ENCODE measurements at places on chromosomes 11 and 22.

- peak; percentile 50 for DNase-seq
Observed at GRCh38 chr11:10807493-10808234, 1.1 kb downstream of the EIF4G2 start.

DNA sequence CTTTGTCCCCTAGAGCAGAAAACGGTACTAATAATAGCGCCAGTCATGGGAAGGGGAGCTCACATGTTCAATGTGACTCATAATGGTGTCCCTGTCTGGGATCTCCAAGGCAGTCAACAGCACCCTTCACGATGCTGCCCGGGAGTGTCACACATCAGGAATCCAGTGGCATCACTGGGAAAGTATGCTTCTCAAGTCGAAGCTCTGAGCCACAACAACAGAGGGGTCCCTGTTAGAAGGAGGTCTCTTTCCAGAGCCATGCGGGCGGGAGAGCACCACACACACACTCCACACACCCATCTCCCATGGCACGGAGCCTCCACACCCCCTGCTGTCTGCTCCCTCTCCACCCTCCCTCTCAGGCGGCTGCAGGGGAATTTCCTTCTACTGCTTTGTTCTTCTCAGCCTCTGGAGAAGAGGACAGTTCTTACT is 119.7 kb downstream of the ETS1 start:
- peak; percentile 56 for DNase-seq

DNA sequence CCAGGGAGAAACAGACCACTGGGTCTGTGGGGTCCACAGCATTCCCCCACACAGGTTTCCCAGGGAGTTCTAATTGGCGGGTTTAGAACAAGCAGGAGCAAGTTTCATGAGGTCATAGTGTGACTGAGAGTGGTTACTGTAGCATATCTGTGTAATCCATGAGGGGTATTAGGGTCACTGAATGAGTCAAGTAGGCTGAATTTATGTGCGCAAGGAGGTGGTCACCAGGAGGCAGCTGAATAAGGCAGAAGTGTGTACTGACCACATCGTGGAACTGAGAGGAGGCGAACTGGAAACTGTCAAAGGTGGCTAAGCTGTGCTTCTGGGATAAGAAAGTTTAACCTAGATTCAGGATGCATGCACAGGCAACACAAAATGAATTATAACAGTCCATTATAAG is 876.0 kb downstream of the METTL15 start:
- no peak for DNase-seq

DNA sequence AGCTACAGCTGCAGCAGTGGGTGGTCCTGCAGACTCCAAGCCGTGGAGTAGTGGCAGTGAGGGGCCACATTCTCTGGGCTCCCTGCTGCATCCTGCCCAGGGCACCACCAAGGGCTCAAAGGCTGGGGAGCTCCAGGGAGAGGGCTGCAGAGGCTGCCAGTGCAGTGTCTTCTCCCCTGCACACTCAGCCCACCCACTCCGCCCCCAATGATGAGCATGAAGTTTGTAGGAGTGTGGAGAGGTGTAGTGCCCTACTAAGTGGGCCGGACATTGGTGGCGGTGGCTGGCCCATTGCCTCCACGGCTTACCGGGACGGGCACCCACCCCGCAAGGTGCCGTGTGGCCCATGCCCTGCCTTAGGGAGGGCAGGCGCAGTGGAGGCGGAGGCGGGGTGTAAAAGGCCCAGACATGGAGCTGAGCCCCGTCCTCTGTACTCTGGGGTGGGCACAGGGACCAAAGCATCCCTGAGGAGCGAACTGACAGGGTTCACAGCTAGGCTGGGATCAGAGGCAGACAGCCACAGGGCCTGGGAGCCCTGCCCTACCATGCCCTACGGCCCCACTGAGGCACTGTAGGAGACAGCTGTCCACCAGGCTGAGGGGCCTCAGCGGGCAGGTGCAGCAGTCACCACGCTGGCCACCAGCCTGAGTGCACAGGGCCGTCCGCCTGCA is 18.9 kb downstream of the ARVCF start:
- DNase-seq = no peak

- DNase-seq = no peak
Observed at GRCh38 chr11:79430280-79430679, 10.6 kb downstream of the TENM4 start.

DNA sequence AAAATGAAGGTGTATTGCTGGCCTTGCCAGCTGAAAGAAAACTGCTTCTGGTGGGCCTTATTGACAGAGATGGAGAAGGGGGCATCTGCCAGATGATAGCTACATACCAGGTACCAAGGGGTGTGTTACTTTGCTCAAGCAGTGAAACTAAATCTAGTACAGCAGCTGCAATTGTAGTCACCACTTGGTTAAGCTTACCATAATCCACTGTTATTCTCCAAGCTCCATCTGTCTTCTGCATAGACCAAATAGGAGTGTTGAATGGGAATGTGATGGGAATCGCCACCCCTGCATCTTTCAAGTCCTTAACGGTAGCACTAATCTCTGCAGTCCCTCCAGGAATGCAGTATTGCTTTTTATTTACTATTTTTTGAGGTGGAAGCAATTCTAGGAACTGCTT is 45.8 kb upstream of the LIN7C start:
- DNase-seq = no peak

- no peak for DNase-seq
Observed at GRCh38 chr22:37618072-37618656, 9.5 kb downstream of the GGA1 start.

- DNase-seq = no peak
Observed at GRCh38 chr11:78717041-78717440, 142.4 kb upstream of the NARS2 start.

DNA sequence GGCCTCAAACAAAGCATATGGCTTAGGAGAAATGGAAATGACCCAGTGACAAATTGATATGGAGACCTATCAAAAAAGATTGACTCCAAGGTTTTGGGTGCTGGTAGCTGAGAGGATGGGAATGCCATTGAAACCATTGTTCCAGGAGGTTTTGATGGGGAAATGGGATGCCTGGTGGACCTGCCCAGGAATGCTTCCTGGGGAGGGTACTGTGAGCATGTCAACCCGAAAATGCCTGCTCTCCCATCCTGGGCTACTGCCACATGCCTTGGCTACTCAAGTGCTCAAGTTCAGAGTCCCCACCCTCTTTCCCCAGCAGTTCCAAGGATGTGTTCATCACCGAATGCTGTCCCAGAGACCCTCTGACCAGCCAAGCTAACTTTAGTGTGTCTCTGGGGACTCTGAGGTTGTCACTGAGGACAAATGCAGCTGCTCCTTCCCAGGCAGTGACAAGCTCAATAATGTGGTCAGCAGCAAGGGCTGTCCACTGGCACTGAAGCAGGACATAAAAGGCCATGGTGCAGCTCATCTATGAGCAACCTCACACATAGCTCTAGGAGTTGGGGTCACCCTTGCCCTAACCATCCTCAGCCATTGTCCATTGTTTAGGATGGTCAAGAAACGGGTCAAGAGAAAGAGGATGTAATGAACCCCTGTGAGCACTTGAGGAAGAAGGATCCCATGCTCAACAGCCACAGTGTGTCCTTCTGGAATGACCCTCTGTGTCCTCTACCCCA is 83.7 kb downstream of the TRIM29 start:
- no peak for DNase-seq

DNA sequence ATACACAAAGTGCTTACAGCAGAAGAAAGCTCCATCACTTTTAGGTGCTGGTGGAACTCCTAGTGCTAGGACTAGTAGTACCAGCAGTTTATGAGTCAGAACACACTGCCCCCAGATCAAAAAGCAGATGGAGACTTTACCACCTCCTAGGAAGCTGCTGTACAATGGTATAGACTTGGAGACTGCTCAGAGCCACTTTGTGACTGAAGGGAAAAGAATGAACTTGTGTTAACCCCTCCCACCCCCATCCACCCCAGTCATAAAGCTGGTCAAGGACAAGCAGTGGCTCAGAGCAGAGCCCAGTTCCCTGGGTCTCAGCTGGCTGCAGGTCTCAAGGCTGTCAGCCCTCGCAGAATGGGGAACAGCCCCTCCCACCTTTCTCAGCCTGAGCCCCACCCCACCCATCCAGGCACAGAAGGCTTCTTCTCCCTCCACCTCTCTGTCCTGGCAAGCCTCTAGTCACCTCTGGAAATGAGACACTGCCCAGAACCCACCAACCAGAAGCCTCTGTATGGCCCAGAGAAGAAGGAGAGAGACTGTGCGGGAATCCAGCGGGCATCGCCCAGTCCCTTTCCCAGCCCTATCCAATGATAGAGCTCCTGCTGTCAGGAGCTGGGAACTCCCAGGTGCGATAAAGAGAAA is 23.8 kb downstream of the PACSIN2 start:
- DNase-seq = no peak

GRCh38 chr22:41401781-41402648 is 20.3 kb downstream of the TEF start:
- no peak for DNase-seq

DNA sequence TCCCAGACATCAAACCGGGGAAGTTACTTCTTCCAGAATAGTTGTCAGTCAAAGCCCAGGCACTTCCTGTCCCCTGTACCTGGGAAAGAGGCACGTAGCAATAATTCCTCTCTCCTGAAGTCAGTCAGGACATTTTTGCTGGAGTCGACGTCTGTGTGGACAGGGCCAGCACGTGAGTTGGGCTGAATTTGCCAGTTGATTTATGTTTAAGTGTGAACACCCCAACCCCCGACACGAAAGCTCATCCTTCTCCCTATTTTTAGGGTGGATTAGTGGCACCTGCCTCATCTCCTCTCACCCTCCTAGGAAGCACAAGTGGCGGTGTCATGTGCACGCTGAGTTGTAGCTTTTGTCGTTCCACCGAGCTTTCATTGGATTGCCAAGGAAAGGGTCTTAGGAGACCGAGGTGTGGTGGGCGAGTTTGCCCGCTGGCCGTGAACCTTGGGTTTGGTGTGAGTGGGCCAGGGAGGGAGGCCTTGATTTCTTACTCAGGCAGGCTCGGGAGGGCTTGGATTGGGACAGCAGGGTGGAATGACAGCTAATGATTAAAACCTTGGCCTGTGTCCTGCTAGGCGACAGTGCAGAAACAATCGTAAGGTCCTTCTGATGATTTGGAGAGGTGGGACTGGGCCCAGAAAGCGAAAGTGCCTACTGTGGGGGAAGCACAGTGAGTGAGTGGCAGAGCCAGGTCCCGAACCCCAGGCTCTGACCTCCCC is 87.0 kb upstream of the CRYBB3 start:
- DNase-seq = no peak

DNA sequence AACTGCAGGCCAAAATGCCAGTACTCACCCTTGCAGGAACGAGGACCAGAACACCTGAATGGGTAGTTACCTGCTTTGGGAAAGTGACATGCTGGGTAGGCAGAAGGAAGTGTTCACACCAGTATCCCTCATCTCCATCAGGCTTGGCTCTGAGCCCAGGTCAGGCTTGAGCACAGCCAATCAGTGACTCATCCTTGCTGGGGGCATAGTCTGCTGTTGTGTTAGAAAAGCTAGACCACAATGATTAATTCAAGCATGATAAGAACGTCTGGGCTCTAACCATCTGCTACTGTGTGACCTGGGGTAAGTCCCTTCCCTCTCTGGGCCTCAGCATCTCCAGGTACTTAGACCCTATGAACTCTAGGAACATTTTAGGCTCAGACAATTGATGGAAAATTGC is 450.4 kb downstream of the MIAT start:
- DNase-seq = no peak

DNA sequence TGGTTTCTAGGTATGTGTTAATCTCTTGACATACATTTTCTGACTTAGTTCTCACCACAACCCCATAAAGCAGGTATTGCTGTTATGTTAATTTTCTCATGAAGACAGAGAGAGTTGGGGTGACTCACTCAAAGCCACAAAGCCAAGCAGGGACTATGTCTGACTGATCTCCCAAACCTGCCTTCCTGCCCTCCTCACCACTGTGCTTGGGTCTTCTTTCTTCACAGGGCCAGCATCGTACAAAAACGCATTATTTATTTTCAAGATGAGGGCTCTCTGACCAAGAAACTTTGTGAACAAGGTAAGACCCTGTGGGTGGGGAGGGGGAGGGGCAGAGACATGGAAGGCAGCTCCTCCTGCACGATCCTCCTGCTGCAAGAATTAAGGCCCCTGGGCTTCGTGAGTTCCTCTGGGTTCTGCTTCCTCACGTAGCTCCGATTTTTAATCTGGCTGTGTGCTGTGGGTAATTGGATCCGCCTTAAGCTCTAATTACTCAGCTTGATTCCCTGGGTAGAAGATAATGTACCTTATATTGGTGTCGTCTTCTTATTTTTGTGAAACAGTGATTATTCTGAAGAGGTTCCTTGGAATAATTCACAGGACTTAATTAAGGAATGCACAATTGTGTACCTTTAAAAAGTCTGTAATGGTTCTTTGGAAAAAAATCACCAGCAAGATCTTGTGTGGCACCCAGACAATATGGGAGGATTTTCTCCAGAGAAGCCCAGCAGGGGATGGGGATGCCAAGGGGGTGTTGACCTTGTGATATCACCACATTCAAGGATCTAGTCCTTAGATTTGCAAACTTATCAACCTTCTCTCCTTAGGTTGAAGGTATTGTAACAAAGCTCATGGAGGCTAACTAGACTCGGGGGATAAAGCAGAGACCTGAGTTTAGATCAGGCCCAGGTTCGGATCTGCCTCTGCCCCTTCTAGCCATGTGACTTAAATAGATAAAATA is 112.9 kb downstream of the SPON1 start:
- peak; percentile 72 for DNase-seq

DNA sequence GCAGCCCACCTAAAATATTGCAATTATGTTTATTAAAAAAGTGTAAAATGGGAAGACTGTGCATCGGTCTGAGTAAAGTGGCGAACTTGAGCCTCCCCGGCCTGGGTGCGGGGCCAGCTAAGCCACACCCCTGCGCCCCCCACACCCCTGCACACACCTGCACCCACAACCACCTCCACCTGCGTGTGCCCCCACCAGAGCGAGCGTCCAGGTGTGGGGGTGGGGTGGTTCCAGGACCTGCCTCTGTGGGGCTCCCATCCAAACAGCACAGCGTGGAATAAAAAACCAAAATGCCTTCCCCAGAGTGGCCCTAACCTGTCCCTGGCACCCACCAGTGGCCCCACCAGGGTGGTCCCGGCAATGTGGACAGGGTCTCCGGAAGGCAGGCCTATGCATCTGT is 30.1 kb upstream of the CARS1 start:
- DNase-seq = no peak

DNA sequence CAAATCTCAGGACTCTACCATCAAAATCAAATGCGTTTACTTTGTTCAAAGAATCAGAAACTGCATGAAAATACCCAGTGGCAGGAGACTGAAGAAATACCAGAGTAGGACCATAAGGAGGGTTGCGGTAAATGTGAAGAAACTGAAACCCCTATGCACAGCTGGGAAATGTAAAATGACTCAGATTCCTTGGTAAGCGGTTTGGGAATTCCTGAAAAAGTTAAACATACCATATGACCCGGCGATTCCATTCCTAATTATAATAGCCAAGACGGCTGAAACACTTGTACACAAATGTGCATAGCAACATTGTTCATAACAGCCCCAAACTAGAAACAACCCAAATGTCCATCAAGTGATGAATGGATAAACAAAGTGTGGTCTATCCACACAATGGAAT is 114.1 kb upstream of the GRAMD1B start:
- no peak for DNase-seq

- DNase-seq = no peak
Observed at GRCh38 chr11:975827-976226, 50.2 kb downstream of the AP2A2 start.

DNA sequence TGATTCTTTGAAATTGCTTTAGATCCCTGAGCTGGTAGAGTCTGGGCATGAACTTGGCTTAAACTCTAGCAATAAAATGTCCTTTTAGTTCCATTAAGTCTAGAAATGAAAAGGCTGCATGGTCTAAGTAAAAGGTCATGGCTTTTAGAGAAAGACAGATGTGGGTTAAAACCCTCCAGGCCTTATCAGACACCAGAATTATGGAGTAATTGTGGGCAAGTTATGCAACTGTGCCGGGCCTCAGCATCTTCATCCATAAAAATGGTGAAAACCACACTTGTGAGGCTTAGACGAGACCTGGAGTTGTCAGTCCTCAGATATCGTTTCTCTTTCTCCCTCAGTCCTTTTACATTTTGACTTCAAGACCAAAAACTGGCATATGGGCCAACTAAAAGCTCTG is 597.9 kb upstream of the KIRREL3 start:
- DNase-seq = no peak
